ENCODE measurements at places on chromosomes 3 and 15.

DNA sequence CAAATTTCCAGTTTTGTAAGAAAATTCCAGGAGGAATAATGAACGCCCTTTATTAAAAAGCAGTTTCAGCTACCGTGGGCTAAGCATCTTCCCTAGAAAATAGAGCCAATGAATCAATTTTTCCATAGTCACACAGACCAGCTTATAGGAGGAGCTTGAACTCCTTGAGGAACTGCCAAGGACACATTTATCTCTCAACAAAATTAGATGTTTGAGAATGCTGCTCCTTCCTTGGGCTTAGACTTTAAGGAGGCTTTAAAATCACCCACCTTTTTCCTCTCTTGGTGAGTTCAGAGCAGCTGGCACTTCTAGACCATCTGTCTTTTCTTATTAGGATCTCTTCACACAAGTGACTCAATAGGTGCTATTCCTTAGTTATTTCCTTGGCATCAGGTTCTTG is 588.0 kb downstream of the SQOR start:
- DNase-seq = no peak

DNA sequence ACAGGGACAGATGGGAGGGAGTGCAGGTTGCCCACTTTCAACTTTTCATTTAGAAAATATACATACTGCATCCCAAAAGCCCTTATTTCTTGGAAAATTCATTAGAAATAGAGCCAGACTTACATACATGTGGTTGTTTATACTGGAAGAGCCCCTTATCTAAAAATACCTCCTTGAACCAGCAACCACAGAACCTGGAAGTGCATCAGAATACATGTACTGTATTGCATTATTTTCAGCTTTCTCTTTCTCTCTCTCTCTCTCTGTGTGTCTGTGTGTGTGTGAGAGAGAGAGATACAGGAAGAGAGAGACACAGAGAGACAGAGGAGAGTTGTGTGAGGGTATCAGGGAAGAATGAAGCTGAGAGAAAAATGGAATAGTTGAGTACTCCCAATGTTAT is 29.5 kb upstream of the LSAMP start:
- DNase-seq = no peak

- DNase-seq = no peak
Measured at GRCh38 chr15:58062175-58062574, 3.3 kb downstream of the ALDH1A2 start.

GRCh38 chr15:44317423-44318058 is 29.0 kb downstream of the GOLM2 start:
- DNase-seq = no peak

DNA sequence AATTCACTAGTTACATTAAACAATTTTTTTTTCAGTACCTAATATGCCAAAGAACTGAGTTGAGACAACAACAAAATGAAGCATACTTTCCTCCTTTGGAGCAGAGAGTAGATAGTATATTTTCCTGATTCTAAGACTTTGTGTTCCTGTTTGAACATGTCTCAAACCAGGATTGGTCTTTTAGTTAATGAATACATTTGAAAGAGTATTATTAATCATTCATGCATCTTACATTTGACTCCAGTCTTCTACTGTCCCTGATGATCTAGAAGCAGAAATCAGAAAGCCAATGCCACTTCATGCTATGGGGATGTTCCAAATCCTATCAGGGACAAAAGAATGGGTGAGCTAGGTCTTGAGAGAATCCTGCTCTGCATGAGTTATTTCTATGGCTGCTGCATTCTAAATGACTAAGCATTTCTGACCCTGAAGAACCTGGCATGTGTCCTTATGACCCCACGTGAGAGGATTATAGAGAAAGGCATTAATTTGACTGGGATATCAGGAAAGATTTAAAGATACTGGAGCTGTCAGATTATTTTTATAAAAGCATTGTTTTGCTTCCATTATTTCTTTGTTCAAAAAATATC is 32.9 kb upstream of the MBNL1 start:
- no peak for DNase-seq

DNA sequence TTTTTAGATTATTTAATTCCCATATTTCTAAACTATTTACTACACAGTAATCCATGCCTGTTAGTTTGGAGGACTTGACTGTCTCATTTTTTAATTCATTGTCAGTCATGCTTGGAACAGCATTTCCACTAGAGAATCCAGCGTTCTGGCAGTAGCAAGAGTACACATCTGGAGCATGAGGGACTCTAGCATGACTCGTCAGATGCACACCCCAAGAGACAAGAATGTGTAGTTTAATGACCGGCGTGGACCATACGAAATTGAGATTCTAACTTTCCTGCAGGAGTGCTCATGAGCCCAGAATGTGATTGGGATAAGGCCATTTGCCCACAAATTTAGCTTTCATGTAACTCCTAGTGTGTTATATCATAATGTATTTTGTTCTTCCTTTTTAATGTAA is 48.9 kb downstream of the ASB7 start:
- no peak for DNase-seq

DNA sequence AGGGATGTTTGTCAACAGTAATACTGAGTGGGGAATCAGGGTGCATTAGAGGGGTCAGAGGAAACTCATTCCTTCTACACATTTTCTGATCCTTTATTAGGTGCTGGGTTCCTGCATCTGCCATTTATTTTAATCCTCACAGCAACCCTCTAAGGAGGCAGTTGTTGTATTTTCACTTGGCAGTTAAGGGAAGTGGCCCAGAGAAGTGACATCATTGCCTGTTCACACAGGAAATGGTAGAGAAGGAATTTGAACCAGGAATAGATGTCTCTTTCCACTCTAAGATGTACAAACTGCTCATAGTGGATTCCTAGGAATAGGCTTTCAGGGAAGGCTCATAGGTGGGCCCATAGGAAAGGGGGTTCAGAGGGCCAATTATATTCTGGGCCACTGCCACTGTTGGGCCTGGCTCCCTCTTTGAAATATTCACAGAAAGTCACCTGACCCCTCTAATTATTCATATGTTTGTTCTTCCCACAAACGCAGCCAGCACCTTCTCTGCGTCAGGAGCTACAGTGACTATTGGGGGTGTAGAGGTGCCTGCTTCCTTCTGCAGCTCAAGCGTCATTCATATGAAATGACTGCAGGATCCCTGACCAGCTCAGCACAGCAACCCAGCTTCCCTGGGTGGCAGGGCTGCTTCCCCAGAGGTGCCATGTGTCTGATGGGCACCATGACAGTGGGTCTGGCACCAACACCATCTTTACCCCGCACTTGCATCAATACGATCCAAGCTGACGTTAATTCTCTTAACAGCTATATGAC is 163.9 kb upstream of the SMAD3 start:
- no peak for DNase-seq

DNA sequence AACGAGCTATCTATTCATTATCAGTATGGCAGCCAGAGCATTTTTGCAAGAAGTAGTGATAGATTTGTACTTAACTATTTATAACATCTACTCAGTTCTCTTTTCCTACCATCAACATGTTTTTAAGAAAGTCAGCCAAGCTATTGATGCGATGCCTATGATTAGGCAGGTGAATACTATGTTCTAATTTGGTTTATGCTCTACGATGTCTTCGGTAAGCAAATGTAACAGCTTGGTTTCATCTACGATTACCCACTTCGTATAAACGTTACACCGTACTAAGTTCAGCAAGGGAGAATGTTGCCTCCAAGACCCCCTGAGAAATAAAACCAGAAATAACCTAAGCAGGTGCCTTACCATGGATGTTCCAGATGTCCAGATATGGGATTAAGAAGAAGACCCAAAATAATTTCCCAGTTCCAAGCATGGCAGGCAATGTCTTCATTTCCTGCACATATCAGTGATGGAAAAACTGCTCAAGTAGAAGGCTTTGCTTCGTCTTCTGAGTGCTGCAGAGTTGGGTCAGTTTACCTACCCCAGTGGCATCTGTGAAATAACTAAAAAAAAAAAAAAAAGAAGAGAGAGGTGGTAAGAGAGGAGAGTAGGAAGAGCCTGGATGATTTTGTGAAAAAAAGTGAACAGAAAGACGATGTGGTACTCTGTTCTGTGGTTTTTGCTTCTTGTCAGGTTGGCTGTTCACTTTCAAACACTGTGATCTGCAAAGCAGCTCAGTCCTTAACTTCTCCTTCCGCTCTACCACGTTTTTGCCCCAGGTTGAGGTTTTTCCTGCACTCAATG is at the start of gene BTLA:
BTLA (minus strand) TSS at position 559 of the 798 bp plus-strand sequence; CDS start at position 445, 114 bp downstream.
- DNase-seq = no peak

GRCh38 chr3:161369531-161369930 is 1.8 kb downstream of the SPTSSB start:
- no peak for DNase-seq

DNA sequence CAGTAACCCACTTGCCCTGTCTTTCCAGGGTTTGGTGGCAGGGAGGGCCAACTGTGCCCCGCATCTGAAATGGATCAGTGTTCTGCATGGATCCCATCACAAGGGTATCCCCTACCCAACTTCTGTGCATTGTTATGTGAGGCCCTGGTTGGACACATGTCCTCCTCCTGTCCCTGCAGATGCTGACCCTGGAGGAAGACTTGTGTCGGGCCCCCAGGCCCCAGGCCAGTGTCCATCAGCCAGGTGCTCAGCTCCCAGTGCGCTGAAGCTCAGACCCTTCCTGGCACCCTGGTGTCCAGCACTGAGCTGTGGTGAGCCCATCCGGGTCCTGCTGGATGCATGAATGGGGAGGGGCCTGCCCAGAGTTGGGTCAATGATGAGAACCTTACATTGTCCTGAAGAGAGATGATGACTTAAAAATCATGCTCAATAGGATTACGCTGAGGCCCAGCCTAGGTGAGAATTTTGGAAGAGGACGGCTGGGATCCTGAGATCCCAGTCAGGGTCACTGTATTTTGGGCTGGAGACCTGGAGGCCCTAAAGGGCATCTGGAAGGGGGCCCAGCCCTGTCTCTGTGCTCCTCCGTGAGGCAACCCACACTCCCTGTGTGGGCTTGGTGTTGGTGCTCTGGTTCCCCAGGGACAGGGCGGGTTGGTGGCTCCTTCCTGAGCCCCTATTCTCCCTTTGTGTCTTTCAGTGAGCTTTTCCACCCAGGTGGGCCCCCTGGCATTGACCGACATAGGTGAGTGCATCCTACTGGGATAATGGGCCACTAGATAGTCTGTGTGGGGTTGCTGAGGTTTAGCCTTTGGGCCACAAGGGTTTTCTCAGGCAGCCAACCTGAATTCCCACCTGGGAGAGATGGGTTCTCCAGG is 199.1 kb downstream of the UBE3A start:
- no peak for DNase-seq

GRCh38 chr15:90315278-90315982 is 36.7 kb upstream of the ZNF774 start:
- peak; percentile 58 for DNase-seq

GRCh38 chr3:42518800-42519567 is 16.5 kb downstream of the VIPR1 start:
- no peak for DNase-seq

GRCh38 chr3:42052132-42052483 is 39.0 kb upstream of the TRAK1 start:
- no peak for DNase-seq

DNA sequence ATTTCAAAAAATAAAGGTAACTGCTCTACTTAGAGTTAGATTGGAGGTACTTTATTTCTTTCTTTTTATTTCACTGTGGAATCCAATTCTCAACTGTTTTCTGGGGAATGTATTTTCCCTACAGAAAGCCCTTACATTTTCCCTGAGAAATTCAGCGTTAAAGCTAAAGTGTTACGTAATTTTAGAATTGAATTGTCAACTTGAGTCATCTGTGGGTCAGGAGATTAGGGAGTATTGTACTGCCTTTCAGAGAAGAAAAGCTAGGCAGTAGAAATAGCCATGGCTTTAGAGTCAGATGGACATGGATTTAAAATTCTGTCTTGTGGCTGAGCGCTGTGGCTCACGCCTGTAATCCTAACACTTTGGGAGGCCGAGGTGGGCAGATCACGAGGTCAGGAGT is 728.6 kb downstream of the ROBO1 start:
- DNase-seq = no peak

DNA sequence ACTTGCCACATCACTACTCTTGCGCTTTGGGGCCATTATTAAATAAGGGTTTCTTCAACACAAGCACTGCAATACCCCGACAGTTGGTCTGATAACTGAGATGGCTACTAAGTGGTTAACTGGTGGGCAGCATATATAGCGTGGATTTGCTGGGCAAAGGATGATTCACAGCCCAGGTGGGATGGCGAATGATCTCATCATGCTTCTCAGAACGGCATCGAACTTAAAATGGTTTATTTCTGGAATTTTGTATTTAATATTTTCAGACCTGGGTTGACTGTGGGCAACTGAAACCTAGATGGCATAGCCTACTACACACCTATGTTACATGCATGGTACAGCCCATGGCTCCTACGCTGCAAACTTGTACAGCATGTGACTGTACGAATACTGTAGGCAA is 26.8 kb upstream of the TKT start:
- DNase-seq = no peak

- DNase-seq = no peak
Measured at GRCh38 chr3:13888576-13888975, 8.7 kb upstream of the WNT7A start.

- no peak for DNase-seq
Measured at GRCh38 chr3:64179860-64180259, 45.4 kb downstream of the PRICKLE2 start.

DNA sequence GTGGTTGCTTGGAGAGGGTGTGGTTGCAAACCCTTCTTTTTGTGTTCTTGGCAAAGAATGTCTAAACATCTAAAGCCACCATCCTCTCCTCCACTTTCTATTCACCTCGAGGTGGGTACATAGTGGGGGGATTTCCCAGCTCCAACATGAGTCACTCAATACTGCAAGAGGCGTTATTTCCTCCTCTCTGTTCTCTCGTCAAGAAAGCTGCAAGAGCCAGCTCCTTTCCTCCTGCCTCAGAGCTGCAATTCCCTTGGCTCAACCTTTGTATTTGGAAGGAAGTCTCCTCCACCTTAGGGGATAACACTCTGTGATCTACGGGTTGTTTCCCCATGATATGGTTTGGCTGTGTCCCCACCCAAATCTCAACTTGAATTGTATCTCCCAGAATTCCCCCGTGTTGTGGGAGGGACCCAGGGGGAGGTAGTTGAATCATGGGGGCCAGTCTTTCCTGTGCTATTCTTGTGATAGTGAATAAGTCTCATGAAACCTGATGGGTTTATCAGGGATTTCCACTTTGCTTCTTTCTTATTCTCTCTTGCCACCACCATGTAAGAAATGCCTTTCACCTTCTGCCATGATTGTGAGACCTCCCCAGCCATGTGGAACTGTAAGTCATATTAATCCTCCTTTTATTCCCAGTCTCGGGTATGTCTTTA is 138.4 kb downstream of the PLCL2 start:
- DNase-seq = no peak

All from large intestine (tissue), 12 donors.